ENCODE measurements at places on chromosomes 2 and 18.

GRCh38 chr18:76367168-76368125 lies 127.6 kb downstream of the ZNF516 start:
- DNase-seq: no peak

- no peak for DNase-seq
Measured at GRCh38 chr2:63522950-63523349, 65.3 kb downstream of the WDPCP start.

- no peak for DNase-seq
Measured at GRCh38 chr2:68921646-68922045, 31.0 kb downstream of the GKN2 start.

GRCh38 chr2:106168657-106169056 lies 25.4 kb downstream of the UXS1 start:
- DNase-seq: no peak

- DNase-seq: peak; percentile 80
Measured at GRCh38 chr18:8948471-8949149, 153.9 kb upstream of the NDUFV2 start.

DNA sequence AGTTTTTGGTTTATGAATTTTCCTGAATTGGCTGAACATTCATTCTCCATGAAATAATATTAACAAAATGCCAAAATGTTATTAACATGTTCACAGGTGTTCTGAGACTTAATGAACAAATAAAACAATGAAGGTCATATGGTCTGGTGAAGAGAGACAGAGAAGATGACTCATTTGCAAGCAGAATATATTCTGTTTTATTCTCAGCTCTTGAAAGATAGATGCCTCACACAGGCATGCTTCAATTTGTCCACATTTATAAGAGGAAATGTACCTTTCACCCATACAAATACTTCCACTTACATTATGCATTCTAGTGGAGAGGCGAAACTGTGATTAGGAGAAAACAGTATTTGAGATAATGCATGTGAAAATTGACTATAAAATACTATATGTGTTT lies 75.4 kb upstream of the PGAP1 start:
- no peak for DNase-seq

- DNase-seq: no peak
Measured at GRCh38 chr2:69687971-69688611, 44.6 kb upstream of the AAK1 start.

DNA sequence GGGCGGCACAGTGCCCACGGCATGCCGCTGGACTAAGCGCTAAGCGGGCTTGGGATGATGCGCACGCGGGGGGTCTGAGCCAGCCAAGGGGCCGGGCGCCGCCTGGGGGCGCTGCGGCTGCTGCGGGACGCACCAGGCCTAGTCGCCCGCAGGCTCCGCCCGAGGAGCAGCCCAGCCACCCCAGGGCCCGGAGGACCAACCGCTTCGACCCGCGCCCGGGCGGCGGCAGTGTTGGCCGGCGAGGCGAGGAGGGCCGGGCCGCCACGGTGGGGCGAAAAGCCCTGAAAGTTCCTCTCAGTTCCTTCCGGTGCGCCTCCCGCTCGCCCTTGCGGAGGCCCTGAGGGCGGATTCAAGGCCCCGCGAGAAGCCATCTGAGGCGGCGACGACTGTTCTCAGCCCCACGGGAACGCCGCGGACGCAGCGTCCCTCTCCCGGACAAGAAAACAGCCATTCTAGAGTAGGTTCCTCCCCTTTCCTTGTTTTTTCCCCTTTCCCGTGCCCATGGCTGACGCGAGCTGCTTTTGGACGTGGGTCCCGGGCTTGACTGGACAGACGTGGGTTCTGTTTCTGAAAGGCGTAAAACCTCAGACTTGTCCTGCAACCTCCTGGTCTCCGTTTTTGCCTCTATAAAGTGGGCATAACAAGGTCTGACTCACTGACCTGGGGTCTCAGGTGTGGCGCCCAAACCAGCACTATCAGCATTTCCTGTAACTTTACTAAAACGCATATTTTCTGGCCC lies at the start of gene ANKAR:
Gene ANKAR, plus strand, starts transcription at position 297 of the 739 bp plus-strand sequence. CDS start 1,821 bp downstream, outside the sequence.
- DNase-seq: peak; percentile 94

- DNase-seq: no peak
Measured at GRCh38 chr2:29562896-29563295, 358.5 kb downstream of the ALK start.

Measured in AG08395 (cell line).